Activated CD4-positive, alpha-beta T cell treated with anti-CD3 and anti-CD28 coated beads for 24 hours (primary cell): ENCODE measurements at places on chromosomes 16 and 17.

DNA sequence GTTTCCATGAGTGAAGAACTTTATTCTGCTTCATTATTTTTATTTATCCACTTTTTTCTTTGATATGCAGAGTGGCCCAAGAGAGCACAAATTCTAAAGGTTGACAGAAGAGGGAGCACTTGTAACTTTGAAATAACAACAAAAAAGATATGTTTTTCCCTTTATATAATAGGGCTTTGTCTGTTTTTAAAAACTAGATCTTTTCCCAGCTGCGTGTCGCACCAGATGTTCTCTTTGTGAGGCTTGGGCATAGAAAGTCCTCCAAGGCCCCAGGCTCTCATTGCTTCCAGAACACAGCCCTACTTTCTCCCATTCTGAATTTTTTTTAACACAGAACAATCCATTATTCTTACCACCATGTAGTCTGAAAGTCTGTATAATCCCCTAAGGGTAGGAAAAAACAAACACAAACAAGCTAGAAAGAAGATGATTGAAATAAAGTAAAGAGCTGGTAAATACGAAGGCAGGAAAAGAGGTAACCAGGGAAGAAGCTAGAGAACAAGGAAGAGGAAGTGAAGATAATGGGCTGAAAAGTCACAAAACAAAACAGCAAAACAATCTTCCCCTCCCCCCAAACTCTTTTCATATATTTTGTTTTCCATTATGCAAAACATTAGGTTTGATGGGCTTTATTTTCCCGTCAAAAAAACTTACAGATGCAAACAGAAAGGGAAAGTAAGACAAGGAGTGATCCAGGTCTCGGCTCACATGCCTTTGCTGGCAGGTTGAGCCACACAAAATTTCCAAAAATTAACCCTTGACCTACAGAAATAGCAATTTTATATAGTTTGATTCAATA is 160.4 kb downstream of the ABCA8 start:
- DNase-seq, result no peak

- DNase-seq, result no peak
These were observed 27.9 kb downstream of the CACNA1H start for GRCh38 chr16:1180549-1181403.

GRCh38 chr17:64024781-64025731 is 4.6 kb upstream of the ICAM2 start:
- no peak for DNase-seq

DNA sequence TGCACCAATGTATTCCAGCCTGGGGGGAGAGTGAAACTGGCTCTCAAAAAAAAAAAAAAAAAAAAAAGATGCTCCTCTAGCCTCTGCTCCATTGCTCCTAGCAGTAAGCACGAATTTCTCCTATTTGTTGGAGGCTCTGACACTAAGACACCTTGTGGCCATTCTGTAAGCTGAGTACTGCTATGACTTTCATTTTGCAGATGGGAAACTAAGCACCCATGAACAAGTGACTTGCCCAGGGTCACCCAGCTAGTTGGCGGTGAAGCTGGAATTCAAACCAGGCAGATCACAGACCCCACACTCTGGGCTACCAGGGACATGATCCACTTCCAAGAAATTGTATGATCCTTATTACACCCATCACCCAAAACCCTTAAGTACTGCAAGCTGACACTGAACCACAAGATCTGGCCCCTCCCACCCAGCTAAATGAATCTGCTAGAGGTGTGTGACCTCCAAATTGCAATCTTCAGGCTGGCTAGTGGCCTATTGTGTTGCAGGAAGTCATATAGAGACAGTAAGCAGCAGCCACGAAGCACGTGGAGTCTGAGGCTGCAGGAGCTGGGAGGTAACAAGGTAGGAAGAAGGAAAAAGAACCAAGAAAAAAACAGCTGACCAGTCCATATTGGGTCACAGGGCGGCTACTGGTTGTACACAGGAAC is 209.4 kb downstream of the XYLT1 start:
- no peak for DNase-seq

DNA sequence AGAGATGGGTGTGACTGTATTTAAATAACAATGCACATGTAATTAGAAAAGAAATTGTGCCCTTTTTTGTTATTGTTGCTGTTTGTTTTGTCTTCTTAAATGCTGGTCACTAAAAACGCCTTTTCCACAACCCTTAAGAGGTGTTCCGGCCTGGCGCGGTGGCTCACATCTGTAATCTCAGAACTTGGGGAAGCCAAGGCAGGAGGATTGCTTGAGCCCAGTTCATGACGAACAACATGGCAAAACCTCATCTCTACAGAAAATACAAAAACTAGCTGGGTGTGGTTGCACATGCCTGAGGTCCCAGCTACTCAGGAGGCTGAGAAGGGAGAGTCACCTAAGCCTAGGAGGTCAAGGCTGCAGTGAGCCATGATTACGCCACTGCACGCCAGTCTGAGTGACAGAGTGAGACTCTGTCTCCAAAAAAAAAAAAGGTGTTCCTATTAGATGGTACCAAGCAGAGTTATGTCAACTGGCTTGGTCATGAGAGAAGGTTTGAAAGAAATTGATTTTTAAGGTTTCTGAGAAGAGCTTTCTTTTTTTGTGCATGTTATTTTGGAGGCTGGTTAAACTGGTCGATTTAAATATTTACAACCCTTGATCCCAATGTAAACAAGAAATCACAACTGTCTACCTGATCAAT is 23.5 kb upstream of the RFFL start:
- no peak for DNase-seq

DNA sequence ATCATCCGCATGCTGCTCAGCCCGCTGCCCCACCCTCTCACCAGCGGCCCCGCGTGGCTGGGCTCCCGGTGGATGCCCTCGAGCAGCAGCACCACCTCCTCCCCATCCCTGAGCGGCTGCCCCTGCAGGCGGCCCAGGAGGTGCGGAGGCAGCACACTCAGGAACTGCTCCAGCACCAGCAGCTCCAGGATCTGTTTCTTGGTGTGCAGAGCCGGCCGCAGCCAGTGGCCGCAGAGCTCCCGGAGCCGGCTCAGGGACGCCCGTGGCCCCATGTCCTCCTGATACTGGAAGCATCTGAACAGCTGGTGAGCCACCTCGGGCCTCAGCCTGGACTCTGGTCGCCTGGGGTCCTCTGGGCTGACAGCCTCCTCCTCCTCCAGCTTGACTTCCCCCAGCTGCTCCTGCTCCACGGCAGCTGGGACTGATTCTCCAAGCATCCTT is 6.6 kb downstream of the ZSCAN10 start:
- no peak for DNase-seq

DNA sequence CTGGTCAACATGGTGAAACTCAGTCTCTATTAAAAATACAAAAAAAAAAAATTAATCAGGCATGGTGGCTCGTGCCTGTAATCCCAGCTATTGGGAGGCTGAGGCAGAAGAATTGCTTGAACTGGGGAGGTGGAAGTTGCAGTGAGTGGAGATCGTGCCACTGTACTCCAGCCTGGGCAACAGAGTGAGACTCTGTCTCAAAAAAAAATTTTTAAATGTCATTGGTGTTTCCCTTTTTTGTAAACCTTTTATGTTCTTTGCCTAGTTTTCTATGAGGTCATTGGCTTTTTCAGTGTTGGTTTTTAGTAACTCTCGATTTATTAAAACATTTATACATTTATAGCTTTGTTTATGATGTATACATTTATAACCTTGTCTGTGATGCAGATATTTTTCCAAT is 18.2 kb downstream of the NLRC5 start:
- no peak for DNase-seq

DNA sequence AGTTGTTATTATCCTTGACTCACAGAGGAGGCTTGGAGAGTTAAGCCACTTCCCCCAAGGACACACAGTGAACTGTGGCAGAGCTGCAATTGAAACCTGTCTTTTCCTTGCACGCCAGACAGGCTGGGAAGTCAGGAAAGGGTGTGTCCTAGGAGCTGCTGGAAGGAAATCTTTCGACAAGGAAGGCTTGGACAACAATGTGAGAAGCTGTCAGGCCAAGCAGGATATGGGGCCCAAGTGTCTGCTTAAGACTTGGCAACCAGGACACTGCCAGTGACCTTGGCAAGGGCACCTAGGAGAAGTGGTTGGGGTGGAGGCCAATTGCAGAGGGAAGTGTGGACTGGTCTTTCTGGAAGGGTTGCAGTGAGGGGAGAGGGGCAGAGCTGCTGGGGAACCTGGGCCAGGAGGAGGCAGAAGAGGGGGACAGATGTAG is 2.1 kb upstream of the CAMKK1 start:
- DNase-seq, result no peak

DNA sequence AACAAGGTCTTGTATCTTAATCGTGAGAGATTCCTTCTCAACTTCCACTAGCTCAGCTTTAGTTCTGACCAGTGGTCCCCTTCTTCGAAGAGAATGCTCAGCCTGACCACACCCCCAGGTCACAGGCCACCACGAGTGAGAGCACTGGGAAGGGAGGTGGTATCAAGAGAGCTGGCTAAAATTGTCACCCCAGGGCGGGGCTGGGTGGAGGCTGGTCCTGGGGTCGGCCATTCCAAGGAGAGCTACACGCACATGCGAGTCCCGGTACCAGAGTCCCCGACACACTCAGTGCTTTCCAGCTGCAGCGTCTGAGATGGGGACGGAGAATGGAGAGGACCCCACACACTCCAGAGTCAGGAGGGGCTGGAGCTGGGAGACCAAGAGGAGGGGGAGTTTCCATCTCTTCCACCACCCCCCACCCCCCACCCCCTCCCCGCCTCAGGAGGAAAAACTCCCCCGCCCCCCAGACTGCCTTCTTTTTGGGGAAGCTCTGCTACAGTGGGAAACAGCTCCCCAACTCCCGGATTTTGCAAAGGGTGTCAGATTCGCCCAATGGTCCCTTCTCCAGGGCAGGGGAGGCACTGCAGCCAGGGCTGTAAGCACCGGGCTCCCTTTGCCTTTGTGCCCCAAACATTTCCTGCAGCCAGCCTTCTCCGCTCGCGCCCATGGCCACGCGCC is 1.6 kb downstream of the C1QL1 start:
- no peak for DNase-seq

GRCh38 chr17:17703140-17703919 is 22.1 kb downstream of the RAI1 start:
- no peak for DNase-seq

DNA sequence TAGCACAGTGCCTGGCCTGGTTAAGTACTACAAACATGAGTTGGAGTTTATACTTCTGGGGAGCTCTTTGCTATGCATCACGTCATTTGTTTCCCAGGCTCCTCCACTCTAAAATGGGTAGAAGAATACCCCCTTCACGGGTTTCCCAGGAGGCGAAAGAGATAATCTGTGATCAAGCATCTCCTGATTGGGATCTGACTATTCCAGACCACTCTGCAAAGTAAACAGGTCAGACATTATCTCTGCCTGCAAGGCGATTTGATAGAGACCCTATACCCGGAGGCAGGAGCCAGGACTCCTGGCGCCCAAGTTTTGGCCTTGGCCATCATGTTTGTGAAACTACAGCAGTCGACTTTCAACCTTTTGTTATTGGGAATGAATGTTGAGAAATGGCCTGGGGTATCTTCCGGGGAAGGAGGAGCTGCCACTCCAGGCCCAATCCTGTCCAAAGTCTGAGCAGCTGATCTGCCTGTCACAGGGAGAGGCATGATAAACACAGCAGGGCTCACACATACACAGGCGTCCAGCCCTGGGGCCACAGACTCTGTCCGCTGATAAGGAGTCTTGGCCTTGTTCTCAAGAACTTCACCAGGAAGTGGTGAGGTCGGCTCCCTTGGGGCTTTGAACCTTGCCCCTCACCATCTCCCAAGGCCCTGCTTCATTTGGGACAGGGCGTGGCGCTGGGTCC is 199.9 kb downstream of the MAF start:
- DNase-seq, result no peak

DNA sequence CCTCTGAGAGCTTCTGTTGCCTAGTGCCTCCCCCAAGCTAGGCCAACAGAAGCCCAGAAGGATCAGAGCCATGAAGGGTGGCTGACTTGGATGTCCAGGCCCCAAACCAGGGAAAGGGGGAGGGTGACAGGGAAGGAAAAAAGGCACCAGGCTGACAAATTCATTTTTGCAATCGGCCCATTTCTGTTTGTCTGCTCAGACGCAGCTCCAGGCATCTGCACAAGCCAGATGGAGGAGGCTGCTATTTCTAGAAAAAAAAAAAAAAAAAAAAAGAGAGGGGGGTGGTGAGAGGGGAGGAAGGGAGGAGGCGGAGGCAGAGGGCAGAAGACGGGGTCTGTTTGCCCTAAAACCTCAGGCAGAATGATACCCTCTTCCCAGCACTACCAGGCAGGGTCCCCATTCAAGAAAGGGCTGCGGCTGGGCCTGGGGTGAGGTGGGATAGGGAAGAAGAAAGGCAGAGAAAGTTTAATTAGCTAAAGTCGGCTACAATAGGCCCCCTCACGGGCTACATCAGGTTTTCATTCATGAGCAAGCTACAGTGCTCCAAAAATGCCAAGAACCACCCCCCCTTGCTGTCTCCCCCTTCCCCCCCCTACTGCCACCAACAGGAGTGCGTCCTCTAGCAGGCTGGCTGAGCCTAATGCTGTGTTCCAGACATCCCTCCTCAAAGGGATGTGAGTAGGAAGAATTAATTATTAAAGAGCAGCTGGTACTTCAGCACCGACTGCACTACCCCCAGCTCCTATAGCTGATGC is 2.4 kb downstream of the HDAC5 start:
- no peak for DNase-seq

DNA sequence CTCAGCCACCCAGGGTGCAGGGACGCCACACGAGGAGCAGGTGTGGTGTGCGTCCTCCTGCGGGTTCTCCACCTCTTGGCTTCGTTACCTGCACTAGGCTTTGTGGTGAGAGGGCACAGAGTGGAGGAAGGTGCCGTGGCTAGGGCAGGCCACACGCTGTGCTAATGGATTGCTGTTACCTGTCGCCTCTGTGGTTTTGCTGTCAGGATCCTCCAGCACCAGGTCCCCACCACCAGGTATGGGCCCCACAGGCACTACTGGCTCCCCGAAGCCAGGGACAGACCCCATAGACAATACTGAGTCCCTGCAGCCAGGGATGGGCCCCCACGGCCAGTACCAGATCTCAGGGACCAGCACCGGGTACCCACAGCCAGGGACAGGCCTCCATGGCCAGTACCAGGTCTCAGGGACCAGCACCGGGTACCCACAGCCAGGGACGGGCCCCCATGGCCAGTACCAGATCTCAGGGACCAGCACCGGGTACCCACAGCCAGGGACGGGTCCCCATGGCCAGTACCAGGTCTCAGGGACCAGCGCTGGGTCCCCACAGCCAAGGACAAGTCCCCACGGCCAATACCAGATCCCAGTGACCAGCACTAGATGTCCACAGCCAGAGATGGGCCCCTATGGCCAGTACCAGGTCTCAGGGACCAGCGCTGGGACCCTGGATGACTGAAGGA is 315.6 kb downstream of the SEC14L1 start:
- no peak for DNase-seq

GRCh38 chr17:77999413-78000173 is 41.1 kb downstream of the TNRC6C start:
- no peak for DNase-seq

- DNase-seq, result no peak
These were observed 66.6 kb downstream of the NOS2 start for GRCh38 chr17:27733773-27734172.
